ENCODE measurements at places on chromosomes 16 and 17.

DNA sequence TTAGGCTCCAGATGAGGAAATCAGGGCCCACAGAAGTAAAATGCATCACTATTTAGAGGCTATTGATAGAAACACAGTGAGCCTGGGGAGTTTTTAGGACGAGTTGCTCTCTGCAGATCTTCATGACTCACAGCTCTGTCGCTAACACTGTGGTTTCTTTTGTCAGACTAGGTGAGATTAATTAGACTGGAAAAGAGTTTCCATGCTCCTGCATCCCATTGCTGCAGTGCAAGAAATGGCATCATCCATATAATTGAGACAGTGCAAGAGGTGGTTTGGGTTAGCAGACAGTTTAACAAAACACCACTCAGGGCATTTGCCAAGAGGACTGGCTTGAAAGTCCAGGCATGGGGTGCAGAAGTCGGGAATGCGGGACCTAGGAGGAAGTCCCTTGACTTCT, 198.8 kb upstream of the CACNG5 start:
- peak; percentile 4 for DNase-seq

DNA sequence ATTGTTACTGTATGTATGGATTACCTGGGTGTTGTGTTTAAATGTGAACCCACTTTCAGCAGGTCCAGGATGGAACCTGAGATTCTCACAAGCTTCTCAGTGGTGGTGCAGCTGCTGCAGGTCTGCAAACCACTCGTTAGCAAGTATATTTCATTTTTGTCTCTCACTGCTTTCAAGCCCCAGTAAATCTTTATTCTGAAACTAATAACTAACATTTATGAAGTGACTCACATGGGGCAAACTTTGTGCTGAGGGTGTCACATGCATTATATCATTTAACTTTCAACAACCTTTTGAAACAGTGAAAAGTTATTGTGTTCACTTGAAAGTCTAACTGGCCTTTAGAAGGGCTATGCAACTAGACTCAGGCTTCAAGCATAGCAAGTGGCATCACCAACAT, 98.9 kb upstream of the DYNLRB2 start:
- DNase-seq: no peak

- DNase-seq: peak; percentile 4
These were observed 15.2 kb downstream of the RABEP1 start for GRCh38 chr17:5297245-5297644.

- DNase-seq: no peak
These were observed 41.5 kb downstream of the CYB5B start for GRCh38 chr16:69465881-69466280.

GRCh38 chr16:66039793-66040192, 326.7 kb upstream of the CDH5 start:
- DNase-seq: no peak

GRCh38 chr16:72901000-72901627, 146.8 kb downstream of the ZFHX3 start:
- no peak for DNase-seq

DNA sequence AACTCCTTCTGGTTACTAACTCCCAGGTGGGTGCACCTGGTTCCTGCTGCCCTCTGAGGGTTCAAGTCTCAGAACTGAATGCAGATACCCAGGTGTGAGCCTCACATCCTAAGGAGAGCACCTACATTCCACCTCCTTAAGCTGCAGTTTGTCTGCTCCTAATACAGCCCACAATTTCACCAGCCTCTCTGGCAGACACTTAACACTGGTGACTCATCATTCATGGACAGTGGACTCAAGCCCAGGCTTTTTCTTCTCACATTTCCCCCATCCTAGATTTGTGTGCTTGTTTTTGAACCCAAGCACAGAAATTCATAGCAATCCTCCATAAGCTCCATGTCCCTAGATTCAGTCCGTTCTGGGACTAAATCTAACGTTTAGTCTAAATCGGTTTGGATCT, 7.0 kb upstream of the MAF start:
- no peak for DNase-seq

GRCh38 chr16:88770461-88771293, 14.3 kb downstream of the PIEZO1 start:
- no peak for DNase-seq

GRCh38 chr16:62870554-62870953, 834.3 kb upstream of the CDH8 start:
- DNase-seq: no peak

- DNase-seq: no peak
These were observed 4.7 kb upstream of the NSMCE1 start for GRCh38 chr16:27273330-27273669.
